Activated CD4-positive, alpha-beta T cell treated with anti-CD3 and anti-CD28 coated beads, Interleukin-2, amount 50 U/mL, for 48 hours (primary cell): ENCODE measurements at places on chromosomes 3 and 15.
A peak's percentile ranks its signal among the peaks of the same experiment; 100 is the strongest.

GRCh38 chr15:45168286-45168685, 19.5 kb downstream of the SHF start:
- DNase-seq: no peak

GRCh38 chr3:128187495-128187894, 34.2 kb downstream of the EEFSEC start:
- no peak for DNase-seq

GRCh38 chr3:5304789-5305683, 117.5 kb downstream of the EDEM1 start:
- peak; percentile 63 for DNase-seq

GRCh38 chr3:24470277-24470676, 24.4 kb downstream of the THRB start:
- no peak for DNase-seq

DNA sequence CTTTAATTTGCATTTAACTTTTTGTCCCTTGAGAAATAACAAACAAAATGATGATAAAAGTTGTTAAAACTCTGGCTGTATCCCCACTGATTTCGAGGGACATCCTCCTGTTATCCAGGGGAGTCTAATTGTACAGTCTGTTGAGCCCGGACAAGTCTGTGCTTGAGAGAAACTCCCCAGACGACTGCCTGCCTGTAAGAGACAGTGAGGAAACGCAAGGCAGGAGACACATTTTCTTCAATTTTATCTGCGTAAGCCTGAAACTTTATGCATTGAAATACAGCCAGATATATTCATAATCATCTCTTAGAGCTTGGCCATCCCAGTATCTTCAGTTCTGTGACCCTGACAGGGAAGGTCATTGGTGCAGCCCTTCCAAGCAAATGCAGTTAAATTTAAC, 97.7 kb downstream of the ROBO2 start:
- DNase-seq: no peak
